Activated naive CD4-positive, alpha-beta T cell treated with anti-CD3 and anti-CD28 coated beads for 36 hours (primary cell): ENCODE measurements at places on chromosomes 5 and 9.

DNA sequence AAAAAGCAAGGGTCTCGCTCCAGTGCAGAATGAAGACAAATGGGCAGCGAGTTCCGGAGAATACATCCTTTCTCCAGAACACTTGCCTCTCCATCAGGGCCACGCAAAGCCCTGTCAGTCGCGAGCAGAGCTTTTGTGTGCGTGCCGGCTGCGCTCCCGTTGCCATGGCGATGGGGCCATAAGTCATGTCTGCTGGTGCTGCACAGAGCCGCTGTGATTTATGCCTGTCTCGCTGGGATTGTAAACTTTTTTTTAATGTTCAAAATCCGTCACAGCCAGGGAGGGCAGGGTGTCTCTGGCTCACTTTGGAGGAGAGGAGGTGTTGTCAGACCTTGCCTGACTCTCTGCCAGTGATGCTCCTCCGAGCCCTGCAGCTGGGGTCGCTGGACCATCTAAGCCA lies 272.7 kb downstream of the TRIM32 start:
- DNase-seq: no peak

DNA sequence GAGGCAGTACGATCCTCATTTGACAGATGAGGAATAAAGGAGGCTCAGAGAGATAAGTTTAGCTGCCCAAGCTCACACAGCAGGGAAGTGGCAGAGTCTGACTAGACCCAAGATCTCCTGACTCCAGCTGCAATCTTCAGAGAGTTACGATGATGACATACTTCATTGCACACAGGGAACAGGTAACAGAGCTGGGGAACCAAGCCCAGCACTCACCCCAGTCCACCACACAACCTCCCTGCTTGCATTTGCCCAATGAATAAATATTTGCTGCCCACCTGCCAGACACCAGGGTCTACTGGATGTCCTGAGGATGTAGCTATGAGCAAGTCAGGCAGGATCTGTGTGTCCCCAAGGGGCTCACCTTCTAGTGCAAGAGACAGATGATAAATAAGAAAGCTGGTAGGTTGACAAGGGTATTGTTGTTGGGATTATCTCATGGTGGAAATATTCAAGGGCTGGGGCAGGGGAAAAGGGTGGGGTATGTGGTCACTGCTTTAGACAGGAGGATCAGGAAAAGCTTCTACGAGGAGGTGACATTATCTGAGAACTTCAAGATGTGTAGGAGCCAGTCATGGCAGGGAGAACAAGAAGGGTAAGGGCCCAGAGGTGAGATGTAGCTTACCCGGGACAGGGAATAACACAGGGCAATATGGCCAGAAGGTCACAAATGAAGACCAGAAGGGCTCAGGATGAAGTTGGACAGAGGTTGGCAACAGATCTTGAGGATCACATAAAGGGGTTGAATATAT lies 28.6 kb upstream of the CPEB4 start:
- DNase-seq: no peak

DNA sequence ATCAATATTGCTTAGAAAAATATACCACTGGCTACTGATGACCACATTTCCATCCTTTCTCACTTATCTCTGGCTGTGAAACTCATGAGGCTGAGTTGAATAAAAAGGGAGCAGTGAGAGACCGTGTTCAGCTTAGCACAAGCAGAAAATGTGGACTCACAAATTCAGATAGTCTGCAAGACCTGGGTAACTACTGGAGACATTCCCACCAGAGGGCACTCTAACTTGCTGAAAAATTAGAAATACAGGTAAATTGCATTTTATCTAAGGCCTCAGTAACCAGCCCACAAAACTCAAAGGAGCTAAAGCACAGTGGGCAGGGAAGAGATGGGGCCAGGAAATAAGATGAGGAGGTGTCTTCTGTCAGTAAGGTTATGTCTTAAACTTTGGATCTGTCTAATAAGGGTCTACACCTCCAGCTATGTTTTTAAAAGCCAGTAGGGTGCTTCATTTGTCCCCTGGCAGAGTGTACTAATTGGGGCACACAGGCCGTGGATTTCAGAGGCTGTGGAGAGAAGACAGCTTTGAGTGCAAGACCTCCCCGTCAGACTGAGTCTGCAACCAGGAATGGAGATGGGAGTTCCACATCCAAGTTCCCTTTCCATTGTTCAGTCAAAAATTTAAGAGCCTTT lies 8.7 kb upstream of the NDUFB6 start:
- peak; percentile 54 for DNase-seq

DNA sequence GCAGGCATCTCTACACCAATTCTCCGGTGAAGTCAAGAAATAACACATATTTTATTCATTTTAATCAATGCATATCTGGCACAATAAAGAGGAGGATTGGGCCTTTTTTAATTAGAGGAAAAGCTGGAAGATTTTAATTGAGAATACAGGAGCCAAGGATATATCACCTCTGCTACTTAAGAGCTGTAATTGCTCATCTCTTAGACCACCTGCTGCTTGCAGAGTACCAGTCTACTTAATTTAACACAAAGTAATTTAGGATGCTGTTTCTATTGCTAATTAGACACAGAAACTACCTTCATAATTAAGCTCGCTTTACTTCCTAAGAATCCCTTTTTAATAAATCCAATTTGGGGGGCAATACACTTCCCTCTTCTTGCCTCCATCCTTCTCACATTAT lies 326.9 kb downstream of the TENT4A start:
- DNase-seq: no peak

- no peak for DNase-seq
These were observed 312.0 kb downstream of the TLE1 start for GRCh38 chr9:81377320-81377719.

GRCh38 chr9:111005746-111006470 lies 32.4 kb downstream of the LPAR1 start:
- DNase-seq: no peak

DNA sequence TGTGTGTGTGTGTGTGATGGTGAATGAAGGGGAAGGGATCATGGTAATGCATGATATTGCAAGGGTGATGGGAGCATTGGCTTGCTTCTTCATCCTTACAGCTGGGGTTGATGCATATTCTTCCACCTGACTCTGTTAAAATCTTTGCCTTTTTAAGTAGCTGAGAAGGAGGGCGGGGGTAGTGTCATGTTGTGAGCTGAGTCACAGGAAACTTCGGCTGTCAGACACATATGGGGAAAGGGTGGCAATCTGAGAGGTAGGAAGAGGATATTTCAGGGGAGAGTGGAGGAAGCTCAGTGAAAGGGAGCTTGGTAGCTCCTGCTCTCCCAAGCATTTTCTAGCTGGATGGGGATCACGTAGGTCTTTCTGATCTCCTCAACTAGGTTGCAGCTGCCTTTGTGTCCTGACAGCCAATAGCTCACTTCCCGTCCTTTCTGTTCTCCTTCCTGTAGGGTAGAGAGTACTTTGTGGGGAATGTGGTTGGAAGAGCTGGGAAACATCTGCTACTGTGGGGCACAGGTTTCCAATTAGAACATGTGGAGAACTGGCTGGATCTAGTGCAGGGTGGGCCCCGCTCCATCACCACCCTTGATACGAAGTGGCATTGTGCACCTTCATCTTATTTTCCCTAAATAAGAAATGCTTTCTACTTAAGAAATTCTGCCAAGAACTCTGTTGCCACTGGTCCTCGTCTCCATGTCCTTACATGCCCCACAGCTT lies 18.1 kb upstream of the CLK4 start:
- DNase-seq: peak; percentile 12

DNA sequence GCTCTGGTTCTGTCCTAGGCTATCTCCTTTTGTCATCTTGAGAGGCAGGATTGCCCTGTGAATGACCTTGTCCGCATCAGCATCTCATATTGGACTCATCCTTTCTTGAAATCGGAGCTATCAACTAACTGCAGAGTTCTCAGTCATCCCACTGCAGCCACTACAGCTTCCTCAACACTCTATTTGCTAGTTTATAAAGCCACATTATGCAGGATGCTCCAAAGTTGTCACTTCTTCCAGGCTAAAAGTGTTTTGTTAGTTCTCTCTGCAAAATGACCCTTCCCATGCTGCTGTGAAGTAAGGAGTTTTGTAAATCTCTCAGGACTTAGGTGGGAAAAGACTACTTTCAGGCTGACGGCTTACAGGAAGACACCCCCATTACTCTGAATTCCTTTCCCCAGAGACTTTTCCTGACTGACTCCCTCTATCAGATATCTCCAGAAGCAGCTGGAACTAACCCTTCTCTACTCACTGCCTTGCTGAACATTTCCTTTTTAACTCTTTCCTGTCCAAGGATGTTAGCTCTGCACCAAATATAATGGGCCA lies 257.6 kb downstream of the NFIB start:
- DNase-seq: no peak

GRCh38 chr5:73564675-73565074 lies 764 bp downstream of the ANKRA2 start:
- DNase-seq: peak; percentile 40

DNA sequence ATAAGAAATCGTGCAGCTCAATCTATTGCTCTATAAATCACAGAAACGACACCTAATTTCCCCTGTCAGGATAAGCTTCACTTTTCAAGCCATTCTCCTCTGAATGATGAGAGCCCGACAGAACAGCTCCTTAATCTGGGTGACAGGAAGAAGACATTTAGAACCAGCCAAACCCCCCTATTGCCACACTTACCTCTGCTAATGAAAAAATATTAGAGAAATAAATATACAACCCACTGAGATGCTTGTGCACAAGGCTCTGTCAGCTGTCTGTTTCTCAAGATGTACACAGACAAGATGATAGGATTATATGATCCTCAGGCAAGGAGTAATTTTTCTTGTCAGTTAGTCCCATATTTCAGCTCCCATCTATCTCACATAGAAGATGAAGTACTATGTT lies 57.5 kb upstream of the TRIM32 start:
- no peak for DNase-seq

DNA sequence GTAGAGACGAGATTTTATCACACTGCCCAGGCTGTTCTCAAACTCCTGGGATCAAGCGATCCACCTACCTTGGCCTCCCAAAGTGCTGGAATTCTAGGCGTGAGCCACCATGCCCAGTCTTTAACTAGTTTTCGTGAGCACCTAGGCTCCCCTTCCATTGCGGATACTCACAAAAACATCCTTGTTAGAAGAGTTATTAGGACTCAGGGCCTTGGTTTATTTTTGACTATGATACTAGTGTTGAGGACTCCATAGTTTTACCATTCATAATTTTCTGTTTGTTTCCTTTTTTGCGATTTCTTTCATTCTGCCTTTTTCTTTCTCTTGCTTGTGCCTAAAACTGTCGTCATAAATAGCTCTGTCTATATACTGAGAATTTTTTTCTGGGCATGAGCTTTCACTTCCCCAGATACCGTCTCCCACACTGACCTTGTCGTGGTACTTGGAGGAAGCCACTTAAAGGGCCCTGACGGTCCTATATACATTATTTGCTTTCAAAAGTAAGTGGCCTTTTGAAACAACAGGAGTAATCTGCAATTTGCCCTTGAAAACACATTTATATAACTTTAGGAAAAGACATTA lies 5.2 kb downstream of the F2R start:
- DNase-seq: no peak

DNA sequence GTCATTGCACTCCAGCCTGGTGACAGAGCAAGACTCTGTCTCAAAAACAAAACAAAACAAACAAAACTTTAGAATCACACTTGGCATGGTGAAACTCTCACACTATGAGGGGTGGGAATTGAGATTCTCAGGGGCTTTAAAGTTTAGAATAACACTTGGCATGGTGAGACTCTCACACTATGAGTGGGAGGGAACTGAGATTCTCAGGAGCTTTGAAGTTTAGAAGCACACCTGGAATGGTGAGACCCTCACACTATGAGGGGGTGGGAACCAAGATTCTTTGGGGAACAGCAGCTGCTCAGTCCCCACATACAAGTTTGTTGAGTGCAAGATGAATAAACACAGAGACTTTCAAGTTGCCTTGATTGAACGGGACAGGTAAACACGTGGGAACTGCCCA lies 149.4 kb downstream of the HSD17B3 start:
- no peak for DNase-seq

- no peak for DNase-seq
These were observed 24.7 kb downstream of the TBC1D2 start for GRCh38 chr9:98230789-98231188.

DNA sequence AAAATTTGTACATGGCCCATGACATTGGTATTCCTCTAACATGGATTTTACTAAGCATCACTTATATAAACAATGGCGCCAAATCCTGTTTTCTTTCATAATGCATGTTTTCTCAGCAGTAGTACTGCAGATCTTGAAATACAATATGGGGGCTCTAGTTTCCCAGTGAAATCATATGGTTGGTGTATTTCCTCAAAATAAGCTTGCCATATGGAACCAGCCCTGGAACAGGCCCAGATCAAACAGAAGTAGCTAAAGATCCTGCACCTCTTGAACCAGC lies 163.9 kb downstream of the ZNF608 start:
- no peak for DNase-seq

DNA sequence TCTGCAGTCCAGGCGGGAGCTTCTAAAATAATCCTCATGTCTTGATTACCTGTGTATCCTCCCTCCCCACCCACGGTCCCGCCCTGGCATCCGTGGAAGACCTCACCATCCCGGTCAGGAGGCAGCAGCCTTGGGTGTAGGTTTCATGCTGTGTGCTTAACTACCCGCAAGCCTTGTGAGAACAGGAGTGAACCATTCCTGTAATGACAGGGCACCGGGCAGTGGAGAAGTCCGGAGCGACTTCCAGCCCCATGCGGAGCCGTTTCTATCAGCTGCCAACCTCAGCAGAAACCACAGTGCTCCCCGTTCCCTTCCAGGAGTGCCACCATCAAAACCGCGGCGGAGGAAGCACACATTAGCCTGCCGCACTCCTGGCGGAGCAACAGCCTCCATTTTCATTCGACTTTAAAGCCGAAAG lies 123.5 kb upstream of the LMX1B start:
- DNase-seq: peak; percentile 21

DNA sequence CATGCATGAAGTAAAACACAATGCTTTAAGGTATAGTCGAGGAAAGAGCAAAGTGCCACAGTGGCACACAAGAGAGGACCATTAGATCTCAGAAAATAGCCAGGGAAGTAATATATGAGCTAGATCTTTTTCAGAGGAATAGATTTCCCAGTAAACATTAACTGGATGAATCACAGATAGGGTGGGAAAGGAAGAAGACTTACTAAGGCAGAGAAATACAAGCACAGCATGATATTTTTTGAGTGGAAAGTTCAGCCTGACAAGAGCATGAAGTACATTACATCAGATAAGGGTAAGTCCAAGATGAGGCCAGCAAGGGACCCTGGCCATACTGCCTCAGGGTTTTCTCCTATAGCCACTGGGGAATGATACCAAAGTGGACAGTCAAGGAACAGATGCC lies 804.6 kb upstream of the DMAC1 start:
- no peak for DNase-seq

DNA sequence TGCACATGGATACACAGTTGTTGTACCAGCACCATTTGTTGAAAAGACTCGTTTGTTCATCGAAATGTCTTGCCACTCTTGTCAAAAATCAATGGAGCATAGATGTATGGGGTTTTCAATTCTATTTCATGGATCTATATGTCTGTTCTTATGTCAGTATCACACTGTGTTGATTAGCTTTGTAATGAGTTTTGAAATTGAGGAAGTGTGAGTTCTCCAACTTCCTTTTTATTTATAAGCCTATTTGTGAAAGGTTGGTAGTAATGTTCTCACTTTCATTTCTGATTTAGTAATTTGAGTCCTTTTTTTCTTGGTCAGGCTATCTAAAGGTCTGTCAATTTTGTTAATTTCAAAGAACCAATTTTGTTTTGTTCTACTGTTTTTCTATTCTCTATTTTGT lies 26.1 kb downstream of the ZNF510 start:
- no peak for DNase-seq

- peak; percentile 13 for DNase-seq
These were observed 2.0 kb downstream of the FBXL17 start for GRCh38 chr5:108379722-108380530.
